BJ (cell line): ENCODE measurements at places on chromosomes 3 and 15.
A peak's percentile ranks its signal among the peaks of the same experiment; 100 is the strongest.

DNA sequence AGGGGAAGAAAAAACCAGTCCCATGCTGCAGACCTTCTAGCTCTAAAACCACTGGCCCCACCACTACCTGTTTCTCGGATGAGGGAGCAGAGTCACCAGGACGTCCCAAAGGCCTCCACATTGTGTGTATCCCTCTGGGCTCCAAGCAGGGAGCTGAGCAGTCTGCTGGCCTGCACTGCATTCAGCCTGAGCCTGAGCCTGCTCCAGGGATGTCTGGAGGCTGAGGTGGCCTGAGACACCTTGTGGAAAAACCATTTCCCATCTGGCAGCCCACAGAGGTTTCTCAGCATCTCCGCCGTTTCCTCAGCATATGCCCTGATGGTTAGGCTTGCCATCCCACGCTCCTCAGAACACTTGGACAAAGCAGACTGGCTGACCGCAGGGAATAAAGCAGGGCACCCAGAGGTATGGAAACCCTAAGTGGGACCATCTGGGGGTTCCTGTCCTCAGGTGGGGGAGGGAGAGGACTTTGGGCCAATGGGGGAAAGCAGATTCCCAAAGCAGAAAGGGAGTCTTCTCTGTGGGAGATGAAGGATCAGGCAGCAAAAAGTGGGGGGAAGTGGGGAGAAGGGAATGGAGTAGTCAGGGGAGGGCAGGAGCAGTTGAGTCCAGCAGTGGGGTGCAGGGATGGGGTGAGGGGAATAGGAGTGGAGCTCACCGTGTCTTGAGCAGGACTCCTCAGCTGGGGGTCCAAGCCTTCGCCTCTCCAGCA, at the start of gene CILP:
Gene CILP, minus strand, starts transcription at position 704 of the 712 bp plus-strand sequence. CDS start 1,718 bp downstream, outside the sequence.
- DNase-seq = no peak

DNA sequence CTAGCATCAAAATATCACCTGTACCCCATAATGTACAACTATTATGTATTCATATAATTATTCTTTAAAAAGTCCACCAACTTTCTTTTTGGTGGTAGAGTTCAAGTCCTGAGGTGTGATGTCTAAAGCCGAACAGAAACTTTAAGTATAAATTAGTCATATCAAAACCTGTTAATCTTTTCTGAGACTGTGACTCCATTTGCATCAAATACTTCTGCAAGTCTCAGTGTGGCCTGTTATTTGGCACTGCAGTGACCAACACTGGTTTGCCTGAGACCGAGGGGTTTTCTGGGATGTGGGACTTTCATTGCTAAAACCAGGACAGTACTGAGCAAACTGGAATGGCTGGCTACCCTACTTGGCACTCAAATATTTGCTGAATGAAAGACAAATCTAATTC, 7.3 kb downstream of the NGLY1 start:
- DNase-seq = no peak

DNA sequence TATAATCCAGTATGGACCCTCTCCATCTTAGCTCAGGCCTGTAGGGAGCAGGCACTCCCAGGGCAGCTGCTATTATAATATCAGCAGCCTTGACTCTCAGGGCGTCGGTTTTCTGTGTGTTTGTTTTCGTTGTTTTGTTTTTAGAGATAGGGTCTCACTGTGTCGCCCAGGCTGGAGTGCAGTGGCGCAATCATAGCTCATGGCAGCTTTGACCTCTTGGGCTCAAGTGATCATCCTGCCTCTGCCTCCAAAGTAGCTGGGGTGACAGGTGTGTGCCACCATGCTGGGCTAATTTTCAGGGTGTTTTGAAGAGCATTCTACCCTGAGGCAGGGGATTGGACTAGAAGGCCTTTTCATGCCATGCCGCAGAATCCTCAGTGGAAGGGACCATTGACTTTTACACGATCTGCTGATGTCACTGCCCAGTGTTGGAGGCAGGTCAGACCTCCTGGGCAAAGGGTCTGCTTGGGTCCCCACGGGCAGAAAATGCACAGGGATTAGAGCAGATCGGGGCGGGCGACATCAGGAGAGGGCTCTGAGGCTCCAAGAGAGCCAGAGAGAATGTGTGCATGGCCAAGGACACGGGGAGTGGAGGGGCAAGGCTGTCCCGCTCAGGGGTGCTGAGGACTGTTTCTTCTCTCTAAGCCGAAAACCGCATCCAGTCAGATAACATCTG, 7.8 kb downstream of the MELTF start:
- no peak for DNase-seq

- DNase-seq = no peak
Observed at GRCh38 chr15:90016721-90017120, 15.6 kb downstream of the ZNF710 start.

DNA sequence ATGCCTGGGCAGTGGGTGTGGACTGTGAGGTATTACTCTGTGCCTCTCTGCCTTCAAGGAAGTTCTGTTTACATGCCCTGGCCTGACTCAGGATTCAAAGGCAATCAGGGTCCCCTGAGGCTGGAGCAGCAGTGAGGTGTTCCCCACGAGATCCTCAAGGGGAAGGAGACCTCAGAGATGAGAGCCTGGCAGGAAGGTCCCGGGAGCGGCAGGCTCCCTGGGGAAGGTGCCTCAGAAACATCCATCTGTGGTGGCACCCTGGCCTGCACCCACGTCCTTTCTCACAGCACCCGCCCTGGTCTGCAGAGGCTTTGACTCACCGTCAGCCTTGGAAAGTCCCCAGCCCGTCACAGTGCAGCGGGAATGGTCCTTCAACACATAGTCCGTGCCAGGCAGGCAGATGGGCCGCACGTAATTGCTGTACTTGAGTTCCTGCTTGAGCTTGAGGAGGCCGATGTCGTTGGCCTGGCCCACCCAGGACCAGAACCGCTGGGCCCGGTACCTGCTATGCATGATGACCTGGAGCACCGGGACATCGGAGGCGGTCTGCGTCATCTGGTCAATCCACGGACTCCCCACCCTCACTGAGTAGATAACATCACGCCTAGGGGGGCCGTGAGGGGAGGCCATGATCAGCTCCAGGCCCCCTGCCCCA, 3.6 kb downstream of the PRSS50 start:
- DNase-seq = no peak

DNA sequence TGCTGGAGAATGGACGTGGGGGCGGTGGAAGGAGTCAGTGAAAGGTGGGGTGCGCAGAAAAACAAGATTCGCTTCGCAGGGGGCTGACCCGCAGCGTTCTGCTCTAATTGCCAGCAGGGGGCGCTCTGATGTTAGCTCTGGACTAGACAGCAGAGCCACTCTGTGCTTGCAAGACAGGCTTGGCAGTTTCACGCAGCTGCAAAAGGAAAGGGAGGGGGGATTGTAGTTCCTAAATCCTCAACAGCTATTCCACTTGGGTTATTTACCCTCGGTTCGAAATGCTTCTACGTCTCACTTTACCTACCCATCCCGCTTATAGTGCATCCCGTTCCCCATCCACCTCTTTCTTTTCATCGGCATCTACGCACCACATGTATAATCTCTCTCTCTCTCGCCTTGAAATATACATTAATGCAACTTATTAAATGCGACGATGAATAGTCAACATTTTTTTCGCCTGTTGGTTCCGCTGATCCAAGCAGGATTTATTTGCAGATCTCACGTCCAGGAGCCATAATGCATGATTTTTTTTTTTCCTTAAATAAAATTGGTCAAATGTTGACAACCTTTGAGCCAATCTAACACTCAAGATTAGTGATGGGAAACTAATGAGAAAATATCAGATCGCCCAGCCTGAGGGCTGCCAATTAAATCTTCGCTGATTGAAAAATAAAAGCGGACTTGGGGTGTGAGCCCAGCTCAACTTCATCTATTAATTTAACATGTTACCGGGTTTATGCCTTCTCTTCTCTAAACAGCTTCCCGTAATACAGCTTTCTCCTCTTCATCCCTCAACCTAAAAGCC, 216.4 kb downstream of the MEIS2 start:
- DNase-seq = peak; percentile 15

DNA sequence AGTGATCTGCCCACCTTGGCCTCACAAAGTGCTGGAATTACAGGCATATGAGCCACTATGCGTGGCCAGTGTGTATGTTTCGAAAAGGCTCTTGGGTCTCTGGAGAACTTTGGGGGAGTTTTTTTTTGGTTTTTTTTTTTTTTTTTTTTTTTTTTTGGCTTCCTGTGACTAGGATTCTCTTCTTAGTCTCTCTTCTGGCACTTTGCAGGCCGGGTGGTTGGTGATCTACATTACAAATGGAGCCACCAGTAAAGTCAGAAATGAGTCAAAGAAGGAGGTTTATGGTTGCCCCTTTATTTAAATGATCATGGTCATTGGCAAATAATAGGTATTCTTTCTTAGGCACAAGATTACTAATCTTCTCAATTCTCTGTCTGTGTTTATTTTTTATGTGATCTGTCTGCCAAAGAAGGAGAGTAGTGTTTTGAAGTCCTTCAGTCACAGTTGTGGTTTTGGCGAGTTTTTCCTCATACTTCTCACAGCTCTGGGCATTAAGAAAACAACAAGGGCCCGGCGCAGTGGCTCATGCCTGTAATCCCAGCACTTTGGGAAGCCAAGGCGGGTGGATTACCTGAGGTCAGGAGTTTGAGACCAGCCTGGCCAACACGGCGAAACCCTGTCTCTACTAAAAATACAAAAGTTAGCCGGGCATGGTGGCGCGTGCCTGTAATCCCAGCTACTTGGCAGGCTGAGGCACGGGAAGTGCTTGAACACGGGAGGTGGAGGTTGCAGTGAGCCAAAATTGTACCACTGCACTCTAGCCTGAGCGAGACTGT, 38.3 kb downstream of the PDE8A start:
- DNase-seq = no peak
